ENCODE measurements at places on chromosomes 7 and 10.

- DNase-seq, result no peak
Observed at GRCh38 chr10:12521423-12521822, 172.1 kb downstream of the CAMK1D start.

DNA sequence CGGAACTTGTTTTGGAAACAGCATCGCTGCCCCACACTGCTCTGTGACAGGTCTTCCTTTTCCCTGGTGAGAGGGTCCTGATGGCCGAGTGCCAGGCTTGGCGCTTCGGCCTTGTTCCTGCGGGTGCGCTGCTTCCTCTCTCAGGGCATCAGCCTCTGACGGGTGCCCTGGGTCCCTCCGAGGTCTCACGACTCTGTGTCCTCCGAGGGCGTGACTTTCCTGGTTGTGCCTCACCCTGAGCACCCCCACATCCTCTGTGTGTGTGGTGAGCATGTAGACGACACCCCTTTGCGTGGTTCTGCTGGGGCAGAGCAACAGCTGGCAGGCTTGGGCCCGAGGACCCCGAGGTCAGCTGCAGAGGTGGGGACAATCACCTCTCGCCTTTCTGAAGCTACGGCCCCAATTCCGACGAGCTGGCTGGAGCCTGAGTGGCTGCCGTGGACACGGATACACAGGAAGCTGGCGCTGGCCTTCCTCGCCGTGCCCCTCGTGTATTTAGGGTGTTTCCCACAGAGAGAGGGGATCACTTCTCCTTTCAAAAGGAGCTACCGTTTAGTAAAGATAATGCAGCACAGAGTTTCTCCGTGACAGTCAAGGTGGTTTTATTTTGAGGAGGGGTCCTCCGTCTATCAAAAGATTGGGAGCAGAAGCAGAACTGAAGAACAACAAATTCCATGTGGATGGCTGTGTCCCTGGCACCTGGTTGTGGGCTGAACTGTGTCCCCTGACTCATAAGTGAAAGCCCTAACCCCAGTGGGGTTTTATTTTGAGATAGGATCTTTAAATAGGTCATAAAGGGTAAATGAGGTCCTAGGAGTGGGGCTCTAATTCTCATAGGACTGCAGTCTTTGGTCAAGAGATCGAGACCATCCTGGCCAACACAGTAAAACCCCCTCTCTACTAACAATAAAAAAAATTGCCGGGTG, 36.2 kb upstream of the PITRM1 start:
- DNase-seq, result no peak

GRCh38 chr10:5589661-5590511, 65.1 kb downstream of the CALML3 start:
- DNase-seq, result no peak

DNA sequence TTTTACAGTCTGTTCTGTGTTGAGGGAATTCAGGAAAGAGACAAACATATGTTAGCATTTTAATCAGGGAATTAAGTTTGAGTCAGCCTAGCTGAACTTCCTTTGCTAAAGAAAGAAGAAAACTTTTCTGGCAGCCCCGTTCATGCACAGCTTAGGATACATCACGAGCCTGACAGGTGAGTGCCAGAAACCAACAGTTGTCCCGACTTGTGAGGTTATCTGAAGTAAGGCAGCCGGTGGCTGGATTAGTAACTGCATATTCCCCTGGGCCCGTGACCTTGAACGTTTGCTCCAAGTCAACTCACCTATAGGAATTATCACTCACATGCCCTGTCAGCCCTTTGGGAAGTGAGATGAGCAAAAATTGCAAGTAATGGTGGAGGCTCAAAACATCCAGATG, 24.1 kb downstream of the RBM17 start:
- no peak for DNase-seq

Measured in activated CD4-positive, alpha-beta T cell treated with anti-CD3 and anti-CD28 coated beads for 1 hour (primary cell).